ENCODE measurements at places on chromosomes 7 and 10.

- no peak for DNase-seq
Measured at GRCh38 chr10:71029907-71030306, 141.5 kb upstream of the PCBD1 start.

GRCh38 chr10:89162596-89162995, 44.5 kb downstream of the CH25H start:
- DNase-seq: no peak

- no peak for DNase-seq
Measured at GRCh38 chr7:50580057-50580456, 14.9 kb upstream of the DDC start.

GRCh38 chr10:127756264-127756663, 19.3 kb downstream of the FOXI2 start:
- no peak for DNase-seq

- DNase-seq: peak; percentile 40
Measured at GRCh38 chr7:12490107-12490688, 80.3 kb upstream of the SCIN start.

DNA sequence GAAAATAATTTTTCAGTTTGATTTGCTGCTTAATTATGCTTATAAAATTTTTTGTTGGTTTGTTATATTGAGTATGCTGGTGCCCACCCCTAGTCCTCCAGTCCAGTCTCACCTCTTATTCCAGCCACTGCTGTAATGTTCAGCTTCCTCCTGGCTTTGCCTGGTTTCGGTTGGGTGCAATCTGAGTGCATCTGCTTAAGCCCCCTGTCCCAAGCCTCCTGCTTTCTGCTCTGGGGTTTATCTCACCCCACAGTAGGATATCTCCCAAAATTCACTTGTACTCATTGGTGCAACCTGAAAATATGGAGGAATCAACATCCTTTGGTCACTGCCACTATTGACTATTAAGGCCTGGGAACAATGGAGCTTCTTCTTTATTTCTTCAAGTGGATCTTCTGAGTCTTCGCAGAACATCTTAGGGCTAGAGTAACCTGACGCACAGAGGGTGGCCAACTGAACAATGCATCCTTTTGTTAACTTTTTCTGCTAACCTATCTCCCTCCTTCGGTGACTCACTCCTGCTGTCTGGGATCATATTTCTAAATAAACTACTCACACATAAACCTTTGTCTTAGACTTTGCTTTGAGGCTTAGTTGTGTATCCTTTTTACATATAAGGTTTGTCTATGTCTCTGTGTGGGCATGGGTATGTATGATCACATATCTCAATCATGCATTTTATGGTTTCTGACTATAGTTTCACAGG, 19.1 kb upstream of the SOSTDC1 start:
- DNase-seq: peak; percentile 86

DNA sequence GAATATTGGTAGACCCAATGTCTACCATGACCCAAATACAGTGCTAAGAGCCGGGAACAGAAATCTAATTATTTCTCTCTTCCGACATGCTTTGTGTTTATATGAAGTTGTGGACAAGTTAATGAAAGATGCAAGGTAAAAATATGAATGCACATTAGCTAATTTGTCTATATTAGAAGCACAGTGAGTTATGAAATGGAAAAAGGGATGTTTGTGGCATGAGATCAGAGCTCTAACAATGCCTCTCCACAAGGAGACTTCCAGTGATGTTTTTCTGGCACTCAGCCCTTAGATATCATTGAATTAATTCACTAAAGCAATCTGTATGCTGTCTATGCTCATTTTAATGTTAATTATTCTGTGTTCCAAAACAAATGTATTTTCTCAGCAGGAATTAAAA, 897.2 kb downstream of the CNTNAP2 start:
- DNase-seq: no peak

DNA sequence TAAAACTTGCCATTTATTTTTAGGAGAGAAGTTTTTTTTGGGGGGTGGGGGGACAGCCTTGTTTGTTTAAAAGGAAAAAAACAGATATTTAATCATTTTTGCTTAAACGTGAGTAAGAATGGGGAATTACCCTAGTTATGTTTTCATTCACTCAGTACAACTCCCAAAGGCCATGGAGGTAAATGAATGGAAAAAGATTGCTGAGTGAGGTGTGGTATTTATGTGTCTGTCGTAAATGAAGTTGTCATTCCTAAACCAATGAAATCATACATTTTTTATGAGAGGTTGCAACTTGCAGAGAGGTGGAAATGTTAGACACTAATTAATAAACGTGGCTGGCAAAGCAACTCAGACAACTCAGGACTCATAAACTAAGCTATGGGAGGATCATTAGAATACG, 218.1 kb downstream of the CELF2 start:
- no peak for DNase-seq

DNA sequence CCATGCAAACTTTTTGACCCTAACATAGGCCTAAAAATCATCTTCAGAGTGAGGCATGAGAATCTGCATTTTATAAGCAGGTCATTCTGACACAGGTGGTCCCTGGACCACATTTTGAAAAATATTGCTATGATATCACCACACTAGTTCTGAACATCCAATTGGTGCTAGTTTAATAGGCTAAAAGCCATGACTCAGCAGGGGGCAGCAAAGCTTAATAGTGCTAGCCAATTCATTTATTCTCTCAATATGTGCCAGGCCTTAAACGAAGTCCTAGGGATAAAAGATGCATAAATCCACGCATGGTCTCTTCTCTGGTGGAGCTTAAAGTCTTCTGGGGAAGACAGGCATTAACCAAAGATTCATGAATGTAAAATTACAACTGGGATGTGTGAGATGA, 10.2 kb upstream of the SLC25A28 start:
- DNase-seq: peak; percentile 76

DNA sequence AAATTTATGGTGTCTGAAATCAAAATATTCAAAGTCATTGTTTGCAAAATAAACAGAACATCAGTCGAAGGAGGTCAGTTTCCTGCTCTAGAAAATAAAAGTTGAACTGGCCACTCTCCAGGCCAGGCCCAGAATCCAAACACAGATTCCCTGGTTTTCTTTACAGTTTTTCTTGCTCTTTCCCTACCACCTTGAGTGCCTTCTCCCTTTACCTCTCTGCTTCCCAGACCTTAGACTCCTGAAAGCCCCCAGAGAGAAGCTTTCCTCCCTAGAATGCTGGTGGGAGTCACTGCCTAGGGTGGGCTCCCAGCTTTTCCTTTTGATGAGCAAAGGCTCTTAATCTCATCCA, 6.1 kb downstream of the DNTT start:
- no peak for DNase-seq

- no peak for DNase-seq
Measured at GRCh38 chr7:131501930-131502685, 54.3 kb downstream of the PODXL start.

GRCh38 chr7:117110480-117111315, 157.4 kb downstream of the ST7 start:
- DNase-seq: no peak

GRCh38 chr10:49347827-49348226, 48.1 kb downstream of the DRGX start:
- DNase-seq: no peak

GRCh38 chr7:82335927-82336326, 107.7 kb downstream of the CACNA2D1 start:
- DNase-seq: peak; percentile 2

- no peak for DNase-seq
Measured at GRCh38 chr10:45592926-45593325, 79.6 kb downstream of the ZFAND4 start.

DNA sequence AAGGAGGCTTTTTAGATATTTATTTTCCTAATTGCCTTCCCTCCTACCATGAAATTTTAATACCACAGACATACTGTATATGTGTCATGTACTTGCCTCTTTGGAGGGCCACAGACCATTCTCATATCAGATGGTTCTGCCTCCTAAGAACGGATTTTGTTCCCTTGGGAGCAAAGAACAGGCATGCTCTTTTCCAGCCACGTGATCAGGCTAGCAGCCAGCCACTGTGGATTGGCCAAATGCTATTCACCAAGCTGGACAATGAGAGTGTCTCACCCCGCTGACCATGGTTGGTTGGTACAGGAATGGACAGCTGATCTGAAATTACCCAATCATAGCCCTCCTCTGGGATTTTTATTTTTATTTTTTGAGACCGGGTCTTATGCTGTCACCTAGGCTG, 21.5 kb upstream of the CRHR2 start:
- DNase-seq: no peak

DNA sequence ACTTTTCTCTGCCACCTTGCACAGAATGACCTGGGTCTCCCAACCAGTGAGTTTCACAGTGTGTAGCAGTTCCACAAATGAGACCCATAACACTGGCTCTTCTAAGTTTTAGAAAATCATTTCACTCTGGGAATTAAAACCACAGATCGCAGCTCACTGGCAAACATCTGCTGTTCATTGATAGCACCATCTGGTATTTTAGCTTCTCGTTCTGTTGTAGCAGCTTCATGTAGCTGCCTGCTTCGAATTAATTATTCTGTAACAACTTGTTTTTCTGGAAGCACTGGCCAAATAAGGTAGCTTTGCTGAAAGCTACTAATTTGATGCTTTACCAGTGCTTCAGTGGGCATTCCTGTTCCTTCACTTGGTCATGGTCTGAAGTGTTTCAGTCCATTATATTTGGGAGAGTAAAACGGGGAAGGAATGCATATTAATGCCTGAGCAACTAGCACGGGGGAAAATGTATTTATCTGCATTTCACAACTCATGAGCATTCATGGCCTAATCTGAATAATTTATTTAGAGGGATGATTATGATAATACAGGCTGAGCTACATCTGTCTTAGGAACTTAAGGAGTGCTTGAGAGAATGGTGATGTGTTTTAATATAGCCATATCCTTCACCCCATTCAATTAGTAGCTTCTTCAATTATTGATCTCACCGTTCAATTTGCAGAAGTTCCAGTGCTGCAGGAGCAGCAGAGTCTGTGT, 447.4 kb downstream of the XPNPEP1 start:
- no peak for DNase-seq

GRCh38 chr7:132756484-132756990, 180.3 kb upstream of the PLXNA4 start:
- no peak for DNase-seq

- DNase-seq: no peak
Measured at GRCh38 chr10:97540669-97541500, 31.7 kb upstream of the ANKRD2 start.

GRCh38 chr10:33715303-33715975, 381.0 kb upstream of the NRP1 start:
- DNase-seq: no peak

DNA sequence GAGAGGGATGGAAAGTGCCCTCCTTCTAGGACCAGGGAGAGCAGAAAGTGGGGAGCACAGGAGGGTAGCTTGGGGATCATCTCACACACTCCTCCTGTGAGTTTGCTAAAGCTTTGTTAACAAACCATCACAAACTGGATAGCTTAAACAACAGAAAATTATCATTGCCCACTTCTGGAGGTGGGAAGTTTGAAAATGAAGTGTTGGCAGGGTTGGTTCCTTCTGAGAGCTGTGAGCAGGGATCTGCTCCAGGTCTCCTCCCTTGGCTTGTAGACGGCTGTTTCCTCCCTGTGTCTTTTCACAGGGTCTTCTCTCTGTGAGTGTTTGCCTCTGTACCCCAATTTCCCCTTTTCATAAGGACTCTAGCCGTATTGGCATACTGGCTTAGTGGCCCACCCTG, 32.0 kb upstream of the CXCL12 start:
- no peak for DNase-seq

DNA sequence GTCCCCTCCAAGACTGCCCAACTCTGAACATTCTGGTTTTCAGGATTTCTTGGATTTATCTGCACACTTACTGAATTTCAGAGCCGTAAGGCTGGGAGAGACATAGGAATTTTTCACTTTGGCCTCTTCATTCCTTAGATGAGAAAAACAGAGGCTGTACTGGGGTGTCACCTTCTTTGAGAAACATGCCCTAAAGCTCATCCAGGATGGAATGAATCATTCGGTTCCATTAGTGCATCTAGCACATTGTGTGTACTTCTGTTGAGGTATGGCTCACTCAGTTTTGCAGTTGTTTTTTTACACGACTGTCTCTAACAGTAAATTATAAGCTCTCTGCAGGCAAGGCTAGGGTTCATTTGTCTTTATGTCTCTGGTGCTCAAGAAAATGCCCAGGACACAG, 383.4 kb downstream of the GATA3 start:
- peak; percentile 69 for DNase-seq

- DNase-seq: no peak
Measured at GRCh38 chr10:14128519-14128918, 202.2 kb downstream of the FRMD4A start.

DNA sequence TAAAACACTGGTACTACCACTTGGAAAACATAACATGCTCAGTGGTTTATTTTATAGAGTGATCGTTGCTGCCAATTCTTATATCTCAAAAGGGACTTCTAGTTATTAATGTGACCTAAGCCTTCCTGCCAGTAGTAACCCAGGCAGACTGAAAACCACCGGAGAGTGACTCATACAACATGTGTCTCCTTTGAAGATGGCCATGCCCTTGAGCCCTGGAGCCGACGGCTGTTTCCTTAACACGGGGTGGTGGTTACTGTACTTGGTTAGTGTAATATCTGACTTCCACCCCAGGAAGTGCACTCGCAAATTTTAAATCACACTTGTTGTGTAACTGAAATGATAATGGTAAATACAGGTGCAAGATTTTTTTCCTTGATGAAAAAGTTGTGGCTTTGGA, 30.5 kb downstream of the JAKMIP3 start:
- DNase-seq: peak; percentile 20

DNA sequence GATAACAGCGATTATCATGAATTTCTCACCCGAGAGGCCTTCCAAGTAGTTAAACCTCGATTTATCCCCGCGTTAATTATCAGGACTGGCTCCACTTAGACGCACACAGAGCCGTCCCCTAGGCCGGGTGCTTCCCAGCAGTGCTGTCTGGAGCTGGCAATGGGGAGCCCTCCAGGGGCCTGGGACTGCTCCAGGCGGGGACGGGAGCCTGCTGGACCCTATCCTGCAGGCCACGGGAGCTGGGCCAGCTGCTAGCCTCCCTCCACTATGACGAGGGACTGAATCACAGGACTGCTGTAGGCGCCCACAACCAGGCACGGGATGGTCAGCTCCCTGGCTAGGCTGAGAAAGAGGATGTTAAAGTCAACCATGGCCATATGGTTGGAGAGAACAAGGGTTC, 229.1 kb downstream of the ELFN1 start:
- no peak for DNase-seq

- no peak for DNase-seq
Measured at GRCh38 chr7:44187636-44188416, 1.4 kb downstream of the GCK start.

DNA sequence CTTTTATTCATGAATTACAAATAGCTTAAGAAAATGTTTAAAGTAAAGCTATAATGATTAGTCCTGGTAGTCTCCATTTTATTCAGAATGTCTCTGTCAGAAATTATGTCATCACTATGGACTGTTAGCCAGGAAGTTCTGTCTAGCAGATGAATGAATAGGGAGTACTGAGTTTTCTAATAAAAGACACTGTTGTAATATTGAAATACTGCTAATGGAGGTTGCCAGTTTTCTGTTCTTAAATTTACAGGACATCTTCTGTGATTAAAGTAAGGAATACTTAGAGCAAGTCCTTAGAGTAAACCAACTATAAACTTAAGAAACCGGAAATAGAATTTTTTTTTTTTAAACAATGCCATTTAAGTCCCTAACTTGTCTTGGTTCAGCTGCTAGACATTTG, 309.8 kb downstream of the ADK start:
- DNase-seq: peak; percentile 6
